Stimulated activated CD4-positive, alpha-beta T cell treated with anti-CD3 and anti-CD28 coated beads, Interleukin-15, amount 100 ng/mL, for 24 hours (primary cell): ENCODE measurements at places on chromosomes 7 and 10.
A peak's percentile ranks its signal among the peaks of the same experiment; 100 is the strongest.

DNA sequence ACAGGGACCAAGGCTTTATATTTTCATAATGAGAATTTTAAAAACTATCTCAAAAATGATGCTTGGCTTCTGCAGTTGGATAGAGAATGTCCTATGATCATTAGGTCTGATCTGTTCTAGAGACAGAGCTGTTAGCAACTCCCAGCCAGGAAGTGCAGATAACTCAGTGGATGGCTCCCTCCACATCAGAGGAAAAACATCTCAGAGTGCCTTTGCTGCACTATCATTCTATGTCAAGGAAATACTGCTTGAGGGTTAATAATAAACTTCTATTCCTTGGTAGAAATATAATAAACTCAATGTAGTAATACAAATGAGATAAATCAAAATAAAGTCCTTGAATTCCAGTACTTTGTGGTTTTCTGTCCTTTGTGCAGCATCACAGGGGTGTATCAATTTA lies 78.0 kb upstream of the BET1 start:
- no peak for DNase-seq

GRCh38 chr10:77553966-77554365 lies 83.6 kb downstream of the KCNMA1 start:
- DNase-seq = no peak

- peak; percentile 18 for DNase-seq
These were observed 57.7 kb downstream of the PRTFDC1 start for GRCh38 chr10:24894728-24895127.

DNA sequence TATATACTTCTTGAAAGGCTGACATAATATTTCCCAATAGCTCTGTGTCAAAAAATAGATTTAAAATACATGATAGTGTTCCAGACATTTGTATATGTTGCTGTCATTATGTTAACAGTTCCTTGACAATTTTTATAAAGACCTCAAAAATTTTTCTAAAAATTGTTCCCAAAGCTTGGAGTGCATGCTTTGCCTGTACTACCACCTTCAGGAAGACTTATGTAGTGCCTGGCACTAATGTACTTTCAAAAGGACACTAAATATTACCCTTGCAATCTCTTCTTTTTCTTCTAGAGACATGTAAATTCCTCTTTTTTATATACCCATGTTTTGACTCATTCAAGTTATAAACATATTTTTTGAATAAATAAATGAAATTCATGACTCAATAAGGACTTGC lies 48.0 kb upstream of the SP8 start:
- no peak for DNase-seq

- DNase-seq = no peak
These were observed 1053.2 kb downstream of the REEP3 start for GRCh38 chr10:64574371-64574770.

DNA sequence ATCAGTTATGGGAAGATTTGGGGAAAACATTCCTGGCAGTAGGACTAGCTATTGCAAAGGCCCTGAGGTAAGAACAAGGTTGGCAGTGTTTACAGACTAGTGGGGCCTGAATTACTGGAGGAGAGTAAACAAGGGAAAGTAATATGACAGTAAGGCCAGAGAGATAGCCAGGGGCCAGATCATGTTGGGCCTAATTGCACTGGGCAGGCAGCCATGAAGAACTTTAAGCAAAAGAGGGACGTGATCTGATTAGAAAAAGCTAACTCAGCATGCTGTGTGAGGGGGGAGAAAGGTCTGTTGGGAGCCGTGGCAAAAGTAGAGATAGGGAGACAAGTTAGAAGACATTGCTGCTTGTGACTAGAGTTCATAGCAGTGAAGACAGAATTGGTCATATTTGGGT lies 9.2 kb downstream of the NUP42 start:
- no peak for DNase-seq

DNA sequence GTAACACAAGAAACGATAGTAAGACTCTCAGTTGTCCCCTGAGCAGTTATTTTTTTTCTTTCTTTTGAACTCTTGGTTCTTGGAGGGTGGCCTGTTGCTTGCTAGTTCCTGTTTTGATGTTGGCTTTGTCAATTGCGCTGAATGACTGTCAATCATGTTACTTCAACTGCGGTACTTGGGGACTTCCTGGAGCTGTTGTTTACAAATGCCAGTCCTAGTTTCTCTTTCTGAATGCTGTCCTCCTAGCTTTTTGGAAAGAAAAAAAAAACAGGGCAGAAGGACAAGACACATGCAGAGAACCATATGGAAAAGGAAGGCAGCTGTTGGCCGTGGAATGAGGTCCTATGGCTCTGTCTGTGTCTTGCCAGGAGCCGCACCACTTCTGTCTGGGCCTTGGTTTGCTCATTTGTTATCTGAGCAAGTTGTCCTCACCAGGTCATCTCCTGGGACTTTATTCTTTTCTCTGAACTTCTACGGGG lies 7.0 kb upstream of the PDCD4 start:
- peak; percentile 35 for DNase-seq

GRCh38 chr7:45131891-45132290 lies 20.4 kb upstream of the TBRG4 start:
- DNase-seq = no peak

- DNase-seq = no peak
These were observed 25.1 kb downstream of the SLC25A40 start for GRCh38 chr7:87850836-87851593.

- DNase-seq = peak; percentile 54
These were observed at the start of gene IRF5 for GRCh38 chr7:128937647-128938543. Gene IRF5, plus strand, starts transcription at chr7:128937927. Its CDS starts 4,155 bp downstream, at chr7:128942082.

DNA sequence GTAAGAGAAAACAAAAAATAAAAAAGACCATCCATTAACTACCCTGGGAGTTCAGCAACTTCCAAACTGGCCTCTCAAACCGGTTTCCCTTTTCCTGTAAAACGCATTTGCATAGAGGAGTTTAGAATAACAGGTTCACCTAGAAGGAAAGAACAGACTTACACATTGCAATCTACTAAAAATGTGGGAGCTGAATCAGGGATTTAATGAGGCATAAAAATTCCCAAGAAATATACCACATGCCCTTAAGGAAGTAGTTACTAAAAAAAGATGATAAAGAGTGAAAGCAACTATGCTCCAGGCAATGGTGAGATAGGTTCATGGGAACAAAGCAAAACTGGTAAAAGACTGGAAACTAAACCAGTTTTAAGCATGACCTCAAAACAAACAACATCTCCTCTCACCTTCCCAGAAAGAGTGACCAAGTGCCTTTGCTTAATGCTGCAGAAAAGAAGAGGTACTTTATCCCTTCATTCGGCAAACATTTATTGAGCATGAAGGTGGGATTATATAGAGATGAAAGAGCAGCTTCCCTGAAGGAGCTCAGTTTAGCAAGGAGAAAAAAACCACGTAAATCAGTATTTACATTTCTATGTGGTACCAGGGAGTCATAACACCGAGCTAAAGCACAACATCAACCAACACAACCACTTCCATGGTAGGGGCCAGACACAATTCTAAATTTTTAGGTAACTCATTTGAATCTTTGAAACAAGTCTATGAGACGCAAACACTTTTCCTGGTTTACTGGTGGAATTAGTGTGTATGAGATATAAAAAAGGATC lies 152.8 kb downstream of the SGMS1 start:
- DNase-seq = no peak

- no peak for DNase-seq
These were observed 89.6 kb downstream of the ATXN7L1 start for GRCh38 chr7:105786520-105787470.

DNA sequence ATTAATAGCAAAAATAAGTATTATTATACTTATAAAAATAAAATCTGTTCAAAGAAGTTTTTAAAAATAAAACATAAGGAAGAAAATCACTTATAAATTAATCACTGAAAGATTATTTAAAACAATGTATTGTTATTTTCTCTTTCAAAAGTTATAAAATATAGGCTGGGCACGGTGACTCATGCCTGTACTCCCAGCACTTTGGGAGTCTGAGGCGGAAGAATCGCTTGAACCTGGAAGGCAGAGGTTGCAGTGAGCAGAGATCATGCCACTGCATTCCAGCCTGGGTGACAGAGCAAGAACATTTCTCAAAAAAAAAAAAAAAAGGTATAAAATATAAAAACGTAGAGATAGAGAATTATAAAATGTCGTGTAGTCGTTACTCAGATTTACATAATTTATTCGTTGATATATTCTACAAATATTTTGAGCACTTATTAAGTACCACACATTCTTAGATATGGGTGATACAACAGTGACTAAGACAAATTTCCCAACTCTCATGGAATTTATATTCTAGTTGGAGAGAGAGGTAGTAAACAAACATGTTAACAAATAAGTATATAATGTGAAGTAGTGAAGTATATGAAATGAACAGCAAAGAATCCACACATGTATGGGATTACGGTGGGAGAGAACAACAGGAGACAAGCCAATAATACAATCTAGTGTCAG lies 1030.0 kb downstream of the SORCS1 start:
- no peak for DNase-seq

- DNase-seq = no peak
These were observed 63.6 kb upstream of the NKX6-2 start for GRCh38 chr10:132849546-132850031.

DNA sequence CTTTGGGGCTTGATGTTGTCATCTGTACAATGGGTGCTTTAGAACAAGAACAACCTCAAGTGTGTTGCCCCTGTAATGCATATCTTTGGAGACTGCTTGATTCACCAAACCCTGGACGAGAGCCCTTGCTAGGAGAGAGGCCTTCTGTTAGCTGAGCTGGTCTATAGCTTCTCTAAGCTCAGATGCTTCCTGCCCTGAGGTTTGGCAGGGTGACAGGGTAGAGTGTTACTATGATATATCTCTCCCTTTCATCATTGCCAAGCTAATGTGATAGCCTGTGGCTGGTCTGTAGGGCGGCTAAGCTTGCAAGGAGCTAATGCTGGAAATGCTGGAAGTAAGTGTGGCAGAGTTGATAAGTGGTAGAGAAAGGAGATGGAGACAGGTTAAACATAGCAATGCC lies 364.1 kb downstream of the RPS24 start:
- no peak for DNase-seq

GRCh38 chr7:43560742-43561330 lies 22.1 kb upstream of the STK17A start:
- DNase-seq = no peak

GRCh38 chr7:14892961-14893360 lies 9.6 kb downstream of the DGKB start:
- no peak for DNase-seq

DNA sequence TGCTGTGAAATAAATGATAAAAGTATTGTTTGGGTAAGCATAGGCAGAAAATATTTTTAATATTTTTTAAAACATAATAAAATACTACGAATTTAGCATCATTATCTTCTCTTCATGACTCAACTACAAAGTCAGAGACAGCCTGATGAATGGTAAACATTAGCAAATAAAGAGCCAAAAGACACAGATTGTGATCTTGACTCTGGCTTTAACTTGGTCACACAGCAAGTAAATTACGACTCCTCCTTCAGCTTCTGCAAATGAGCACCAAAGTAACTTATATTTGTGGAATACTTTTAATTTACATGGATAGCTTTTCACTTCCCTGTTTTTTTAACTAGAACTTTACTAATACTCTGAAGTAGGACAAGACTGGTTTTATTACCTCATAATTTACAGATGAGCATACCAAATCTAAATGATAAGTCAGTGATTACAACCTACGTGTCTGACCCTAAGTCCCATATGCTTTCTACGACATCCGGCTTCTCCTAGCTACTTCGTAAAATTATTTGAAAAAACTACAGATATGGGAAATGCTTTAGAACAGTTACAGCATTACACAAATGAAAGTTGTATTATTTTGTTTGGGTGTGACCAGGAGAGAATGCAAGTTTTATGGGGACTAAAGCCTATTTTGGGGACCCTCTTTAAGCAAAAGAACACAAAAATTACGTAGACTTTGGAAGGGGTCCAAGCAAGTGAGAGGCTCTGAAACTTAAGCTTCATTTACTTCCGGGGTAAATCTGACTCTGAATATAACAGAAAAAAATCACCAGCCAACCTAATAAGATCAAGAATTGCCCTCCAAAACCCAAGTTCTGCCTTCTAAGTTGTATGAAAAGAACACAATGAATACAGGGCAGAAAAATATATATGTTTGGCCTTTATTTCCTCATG lies 133.8 kb downstream of the CPEB3 start:
- no peak for DNase-seq

DNA sequence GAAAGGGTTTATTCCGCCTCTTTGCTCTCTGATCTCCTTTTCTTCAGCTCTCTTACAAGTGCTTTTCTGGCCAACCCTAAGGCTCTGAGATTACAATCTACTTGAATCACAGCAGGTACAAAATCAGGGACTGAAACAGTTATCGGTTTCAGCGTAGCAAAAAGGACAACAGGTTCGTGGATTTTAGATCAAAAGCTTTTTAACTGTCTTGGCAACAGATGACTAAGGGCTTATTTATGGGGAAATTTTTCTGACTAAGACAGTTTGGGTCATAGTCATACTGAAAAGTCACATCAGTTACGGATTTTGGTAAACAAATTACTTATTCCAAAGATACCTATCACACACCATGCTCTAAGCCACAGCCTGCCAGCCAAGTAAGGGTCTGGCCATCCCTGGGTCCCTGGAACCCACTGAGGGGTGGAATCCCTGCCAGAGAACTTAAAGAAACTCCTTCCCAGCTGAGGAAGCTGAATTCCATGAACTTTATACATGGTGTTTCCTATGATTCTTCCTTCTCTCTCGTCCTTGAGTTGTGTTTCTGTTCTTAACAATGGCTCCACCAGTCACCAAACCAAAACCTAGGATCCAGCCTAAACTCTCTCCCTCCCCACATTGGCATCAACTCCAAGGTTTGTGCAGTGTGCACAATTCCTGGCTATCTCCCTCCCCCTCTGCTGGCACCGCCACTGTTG lies 169.3 kb downstream of the FAM107B start:
- DNase-seq = peak; percentile 56

DNA sequence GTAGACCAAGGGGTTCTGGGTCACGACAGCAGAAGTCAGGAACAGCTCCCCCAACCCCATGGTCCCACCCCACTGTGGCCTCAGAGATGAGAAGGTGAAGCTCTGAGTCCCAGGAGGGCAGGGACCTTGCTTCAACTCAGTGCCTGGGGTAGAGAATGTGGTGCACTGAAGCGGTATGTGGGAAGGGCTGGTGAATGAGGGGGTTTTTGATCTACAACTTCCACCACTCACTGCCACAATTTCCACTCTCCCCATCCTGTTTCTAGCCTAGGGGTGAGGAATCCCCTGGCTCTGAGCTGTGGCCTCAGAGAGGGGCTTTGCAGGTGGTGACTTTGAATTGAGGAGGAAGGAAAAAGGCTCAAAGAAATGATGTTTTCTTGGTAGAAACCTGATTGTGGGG lies 44.9 kb upstream of the TOMM7 start:
- DNase-seq = no peak

DNA sequence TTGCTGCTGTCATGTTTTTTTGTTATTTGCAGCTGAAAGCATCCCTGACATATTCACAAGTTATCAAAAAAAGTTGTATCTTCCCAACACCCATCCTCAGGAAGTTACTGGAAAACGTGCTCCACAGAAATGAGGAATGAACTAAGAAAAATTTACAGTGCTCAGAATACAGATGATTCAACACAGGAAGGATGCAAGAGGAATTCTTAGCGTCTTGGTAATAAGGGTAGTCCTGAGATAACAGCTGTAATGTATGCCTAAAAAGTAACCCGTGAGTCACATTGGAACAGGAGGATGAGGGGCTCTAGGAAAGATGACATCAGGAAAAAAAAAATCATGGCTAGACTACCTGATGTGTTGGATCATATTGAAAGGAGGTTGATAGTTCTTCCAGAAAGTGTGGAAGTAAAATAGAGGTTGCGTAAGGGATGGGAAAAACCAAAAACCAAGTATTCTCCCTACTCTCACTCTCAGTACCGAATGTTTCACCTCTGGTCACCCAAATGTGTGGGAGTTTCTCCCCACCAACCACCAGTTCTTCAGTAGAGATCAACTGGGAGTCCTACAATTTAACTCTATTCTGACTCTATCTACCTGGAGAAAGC lies 3.9 kb downstream of the ADAM12 start:
- DNase-seq = no peak
